ENCODE measurements at places on chromosomes 2 and 18.
A peak's percentile ranks its signal among the peaks of the same experiment; 100 is the strongest.

GRCh38 chr18:56804395-56804794, 153.2 kb downstream of the WDR7 start:
- DNase-seq: no peak

DNA sequence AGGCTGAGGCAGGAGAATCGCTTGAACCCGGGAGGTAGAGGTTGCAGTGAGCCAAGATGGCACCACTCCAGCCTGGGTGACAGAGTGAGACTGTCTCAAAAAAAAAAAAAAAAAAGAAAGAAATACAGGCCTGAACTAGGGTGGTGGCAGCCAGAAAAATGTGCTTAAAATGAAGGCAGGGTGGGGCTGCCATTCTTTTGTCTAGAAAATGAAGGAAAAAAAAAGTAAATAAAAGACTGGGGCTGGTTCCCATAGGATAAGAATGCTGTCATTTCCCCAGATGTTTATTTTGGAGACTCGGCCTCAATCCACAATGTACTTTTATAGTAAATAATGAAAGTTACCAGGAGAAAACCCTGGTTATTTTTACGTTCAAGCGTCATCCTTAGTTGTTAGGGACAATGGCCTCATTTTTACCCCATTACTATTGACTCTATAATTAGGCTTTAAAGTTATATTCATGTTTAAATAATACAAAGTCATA, 58.9 kb downstream of the ATP8B1 start:
- DNase-seq: no peak

GRCh38 chr2:118987886-118988285, 45.9 kb downstream of the MARCO start:
- peak; percentile 62 for DNase-seq

DNA sequence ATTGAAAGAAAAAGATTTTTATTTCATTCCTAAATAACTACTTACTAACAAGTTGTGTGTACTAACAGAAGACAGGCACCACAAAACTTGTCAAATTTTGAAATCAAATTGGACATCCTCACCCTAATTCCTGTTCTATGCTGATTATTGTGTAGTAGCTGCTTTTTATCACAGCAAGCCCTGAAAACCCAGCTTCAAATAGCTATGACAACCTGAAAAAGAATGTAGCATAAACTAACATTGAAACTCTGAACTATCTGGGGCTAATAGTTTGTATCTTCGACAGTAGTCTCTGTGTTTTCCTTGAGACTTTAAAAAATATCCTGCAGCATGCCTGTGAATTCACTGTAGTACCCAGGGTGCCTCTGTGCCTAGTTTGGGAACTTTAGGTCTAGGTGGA, 122.6 kb downstream of the WDPCP start:
- no peak for DNase-seq

- DNase-seq: no peak
Observed at GRCh38 chr2:125652280-125652679, 1003.7 kb upstream of the GYPC start.

- DNase-seq: peak; percentile 79
Observed at GRCh38 chr2:109164739-109165221, 35.8 kb downstream of the SH3RF3 start.

- no peak for DNase-seq
Observed at GRCh38 chr2:29377788-29378187, 262.6 kb downstream of the CLIP4 start.

DNA sequence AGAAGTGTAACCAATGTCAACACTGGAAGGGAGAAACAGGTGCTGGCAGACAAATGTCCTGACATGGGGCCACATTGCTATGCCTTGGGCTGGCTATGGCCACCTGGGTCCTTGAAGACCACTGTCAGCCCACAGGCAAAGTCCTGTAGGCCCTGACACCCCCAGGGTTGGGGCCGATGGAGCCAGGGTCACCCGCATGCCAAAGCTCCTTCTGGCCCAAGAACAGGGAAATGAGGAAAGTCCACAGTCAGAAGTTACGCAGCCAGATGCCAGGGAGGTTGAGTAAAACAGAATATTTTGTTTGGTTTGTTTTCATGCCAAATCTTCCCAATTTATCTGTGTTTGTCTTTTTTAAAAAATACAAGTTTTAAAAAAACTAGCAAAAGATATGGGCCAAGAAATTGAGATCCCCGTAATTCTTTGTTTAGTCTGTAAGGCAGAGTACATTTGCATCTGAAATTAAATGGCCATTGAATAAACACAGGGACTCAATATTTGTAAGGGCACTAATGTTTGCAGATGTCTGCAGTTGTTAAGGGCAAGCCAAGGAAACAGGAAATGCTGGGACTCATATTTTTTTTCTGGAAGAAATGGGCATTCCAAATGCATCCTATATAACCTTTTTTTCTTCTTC, 186.4 kb downstream of the FAM210A start:
- no peak for DNase-seq

DNA sequence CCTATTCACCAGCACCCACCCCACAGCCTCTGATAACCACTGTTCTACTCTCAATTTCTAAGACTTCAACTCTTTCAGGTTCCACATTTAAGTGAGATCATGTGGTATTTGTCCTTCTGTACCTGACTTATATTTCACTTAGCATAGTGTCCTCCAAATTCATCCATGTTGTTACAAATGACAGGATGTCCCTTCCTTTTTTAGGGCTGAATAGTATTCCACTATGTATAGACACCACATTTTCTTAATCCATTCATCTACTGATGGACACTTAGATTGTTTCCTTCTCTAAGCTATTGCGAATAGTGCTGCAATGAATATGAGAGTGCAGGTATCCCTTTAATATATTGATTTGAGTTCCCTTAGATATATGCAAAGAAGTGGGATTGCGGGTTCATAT, 100.1 kb downstream of the EVA1A start:
- no peak for DNase-seq

DNA sequence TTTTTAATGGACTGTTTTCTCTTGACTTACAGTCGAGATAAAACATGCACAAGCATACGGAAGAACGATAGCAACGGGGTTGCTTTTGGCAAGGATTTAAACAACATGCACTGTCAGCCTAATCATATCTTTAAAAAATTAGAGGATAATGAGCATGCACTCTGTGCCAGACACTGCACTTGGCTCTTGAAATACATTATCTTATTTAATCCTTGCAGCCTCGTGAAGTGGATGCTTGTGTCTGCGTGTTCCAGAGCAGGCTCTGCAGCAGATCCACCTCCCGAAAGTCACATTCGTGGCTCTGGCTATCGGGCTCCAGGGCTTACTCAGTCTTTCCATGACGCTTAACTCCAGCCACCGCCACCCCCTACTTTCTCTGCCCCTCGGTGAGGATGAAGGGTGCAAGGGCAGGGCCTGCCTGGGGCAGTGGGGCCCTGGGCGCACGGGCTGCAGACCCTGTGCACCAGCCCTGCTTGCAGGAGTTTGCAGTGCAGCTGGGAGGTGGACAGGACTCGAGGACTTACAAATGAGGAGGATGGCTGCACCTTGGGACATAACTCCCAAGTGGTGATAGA, 61.7 kb downstream of the ACKR3 start:
- no peak for DNase-seq

DNA sequence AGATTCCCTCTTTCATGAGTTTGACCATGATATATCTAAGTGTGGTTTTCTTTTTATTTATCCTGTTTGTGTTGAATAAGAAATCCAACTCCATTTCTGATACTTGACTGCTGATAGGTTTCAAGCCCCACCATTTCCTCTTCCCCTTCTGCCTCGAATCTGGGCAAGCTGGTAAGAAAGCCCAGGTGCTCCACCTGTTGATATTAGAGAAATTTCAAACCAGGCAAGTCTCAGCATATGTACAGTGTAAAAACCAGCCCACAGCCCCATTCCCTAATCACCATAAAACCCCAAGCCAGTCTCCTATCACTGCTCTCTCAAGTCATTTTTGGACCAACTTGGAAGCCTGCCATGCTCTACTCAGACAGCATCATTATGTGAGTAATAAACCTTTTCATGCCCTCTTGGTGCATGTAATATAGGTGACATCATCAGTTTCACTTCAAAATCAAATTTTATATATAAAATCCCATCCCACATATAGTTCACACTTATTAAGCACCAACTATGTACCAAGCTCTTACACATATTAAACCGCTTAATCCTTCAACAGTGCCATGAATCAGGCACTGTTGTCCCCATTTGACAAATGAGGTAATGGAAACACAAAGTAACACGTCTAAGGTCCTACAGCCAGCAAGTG, 46.6 kb downstream of the SMAD2 start:
- peak; percentile 61 for DNase-seq

GRCh38 chr2:155080373-155080772, 381.9 kb downstream of the KCNJ3 start:
- DNase-seq: no peak

GRCh38 chr18:12449051-12449785, 41.5 kb downstream of the PRELID3A start:
- DNase-seq: no peak

DNA sequence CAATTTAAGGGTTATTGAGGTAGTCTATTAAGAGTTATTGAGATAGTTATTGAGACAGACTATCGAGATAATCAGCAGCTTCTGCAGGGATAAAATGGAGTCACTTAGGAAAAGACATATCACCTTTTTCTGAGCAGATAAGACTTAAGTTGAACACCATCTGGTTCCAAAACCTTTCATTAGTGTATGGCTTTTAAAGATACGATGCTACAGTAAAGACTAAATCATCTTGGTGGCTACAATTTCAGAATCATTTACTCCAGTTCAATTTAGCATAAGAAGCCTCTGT, 68.6 kb upstream of the DNAJC10 start:
- DNase-seq: no peak

DNA sequence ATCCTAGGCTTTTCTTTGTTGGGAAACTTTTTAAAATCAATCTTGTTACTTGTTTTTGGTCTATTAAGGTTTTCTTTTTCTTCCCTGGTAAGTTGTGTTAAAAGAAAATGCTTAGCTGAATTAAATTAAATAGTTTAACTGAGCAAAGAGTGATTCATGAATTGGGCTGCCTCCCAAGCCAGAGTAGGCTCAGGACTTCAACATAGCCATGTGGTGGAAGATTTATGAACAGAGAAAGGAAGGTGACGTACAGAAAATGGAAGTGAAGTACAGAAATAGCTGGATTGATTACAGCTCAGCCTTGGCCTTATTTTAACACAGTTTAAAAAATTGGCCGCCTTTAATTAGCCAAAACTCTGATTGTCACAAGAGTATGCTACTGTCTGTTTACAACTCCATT, 27.9 kb upstream of the GALNT5 start:
- no peak for DNase-seq

- DNase-seq: no peak
Observed at GRCh38 chr2:31204783-31205182, 12.5 kb downstream of the CAPN14 start.

- DNase-seq: no peak
Observed at GRCh38 chr18:49059028-49059834, 108.5 kb upstream of the SMAD7 start.

GRCh38 chr18:68035774-68036522, 519.4 kb upstream of the DSEL start:
- no peak for DNase-seq

GRCh38 chr2:240557808-240558207, at the start of gene ANKMY1:
ANKMY1 (minus strand) TSS chr2:240557988; CDS start chr2:240557335, 653 bp downstream.
- DNase-seq: peak; percentile 77

DNA sequence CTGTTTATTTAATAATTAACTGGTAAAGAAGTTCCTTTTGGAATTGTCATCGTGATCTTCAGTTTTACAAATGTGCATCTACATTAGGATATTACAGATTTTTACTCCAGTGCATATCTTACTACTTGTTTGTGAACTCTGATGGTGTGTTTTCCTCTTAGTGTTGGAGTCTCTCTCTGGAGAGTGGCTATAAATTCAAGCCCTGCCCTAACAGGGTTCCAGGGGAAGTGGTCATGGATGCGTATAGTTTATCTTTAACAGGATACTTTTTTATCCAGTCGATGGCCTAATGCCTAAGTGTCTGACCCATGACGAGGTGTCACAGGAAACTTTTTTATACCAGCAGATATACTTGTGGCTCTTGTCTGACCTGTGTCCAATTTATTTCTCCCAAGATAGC, 75.4 kb downstream of the CHN1 start:
- DNase-seq: no peak

DNA sequence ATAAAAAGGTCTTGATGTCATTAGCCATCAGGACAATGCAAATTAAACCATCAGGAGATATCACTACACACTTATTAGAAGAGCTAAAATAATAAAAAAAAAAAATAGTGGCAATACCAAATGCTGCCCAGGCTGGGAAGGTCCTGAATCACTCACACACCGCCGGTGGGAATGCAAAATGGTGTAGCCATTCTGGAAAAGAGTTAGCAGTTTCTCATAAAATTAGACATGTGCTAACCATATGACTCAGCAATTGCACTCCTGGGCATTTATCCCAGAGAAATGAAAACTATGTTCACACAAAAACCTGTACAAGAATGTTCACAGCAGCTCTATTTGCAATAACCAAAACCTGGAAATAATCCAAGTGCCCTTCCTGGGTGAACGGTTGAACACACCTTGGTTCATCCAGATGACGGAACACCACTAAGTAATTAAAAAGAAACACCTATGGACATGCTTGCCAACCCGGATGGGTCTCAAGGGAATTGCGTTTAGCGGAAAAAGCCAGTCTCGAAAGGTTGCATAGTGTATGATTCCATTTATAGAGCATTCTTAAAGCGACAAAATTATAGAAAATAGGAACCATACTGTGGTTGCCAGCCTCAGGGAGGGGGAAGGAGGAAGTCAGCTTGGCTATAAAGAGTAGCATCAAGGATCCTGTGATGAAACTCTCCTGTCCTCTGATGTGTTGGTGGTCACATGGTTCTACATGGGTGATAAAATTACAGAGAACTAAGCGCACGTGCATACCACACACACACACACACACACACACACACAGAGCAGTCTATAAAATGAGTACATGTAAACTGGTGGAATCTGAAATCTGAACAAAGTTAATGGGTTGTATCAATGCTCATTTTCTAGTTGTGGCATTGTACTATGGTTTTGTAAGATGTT, 4.6 kb downstream of the MBP start:
- peak; percentile 99 for DNase-seq

- DNase-seq: no peak
Observed at GRCh38 chr2:14855751-14856150, 223.2 kb downstream of the LRATD1 start.

- DNase-seq: no peak
Observed at GRCh38 chr18:25239151-25239550, 112.8 kb downstream of the ZNF521 start.

DNA sequence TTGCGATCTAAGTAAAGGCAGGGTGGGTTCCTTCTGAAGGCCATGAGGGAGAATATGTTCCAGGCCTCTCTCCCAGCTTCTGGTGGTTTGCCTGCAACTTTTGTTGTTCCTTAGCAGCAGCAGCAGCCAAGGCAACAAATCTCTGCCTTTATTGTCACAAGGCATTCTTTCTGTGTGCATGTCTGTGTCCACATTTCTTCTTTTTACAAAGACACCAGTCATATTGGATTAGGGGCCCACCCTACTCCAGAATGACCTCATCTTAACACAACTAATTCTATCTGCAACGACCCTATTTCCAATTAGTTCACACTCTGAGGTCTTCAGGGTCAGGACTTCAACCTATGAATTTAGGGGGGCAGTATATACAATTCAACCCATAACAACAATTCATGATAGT, 587.5 kb downstream of the XIRP2 start:
- no peak for DNase-seq

GRCh38 chr2:100039291-100039980, 103.0 kb downstream of the AFF3 start:
- no peak for DNase-seq

Data from MCF 10A (cell line).